T-cell (primary cell): ENCODE measurements at places on chromosomes 11 and 22.
A peak's percentile ranks its signal among the peaks of the same experiment; 100 is the strongest.

DNA sequence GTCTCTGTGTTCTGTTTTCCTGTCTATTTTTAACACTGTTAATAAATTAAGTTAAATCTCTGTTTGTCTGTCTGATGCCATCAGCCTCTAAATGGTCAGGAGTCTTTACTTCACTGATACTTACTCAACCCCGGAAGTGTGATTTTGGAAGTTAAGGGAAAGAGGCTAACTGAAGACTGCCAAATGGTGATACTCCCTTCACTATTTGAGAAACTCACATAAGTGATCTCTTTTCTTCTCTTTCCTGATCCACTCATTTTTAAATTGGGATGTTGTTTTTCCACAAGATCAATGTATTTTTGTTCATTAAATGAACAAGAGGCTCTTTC, 389 bp upstream of the CASP12 start:
- DNase-seq, result no peak

GRCh38 chr11:43681401-43681942, 934 bp downstream of the HSD17B12 start:
- DNase-seq, result no peak

DNA sequence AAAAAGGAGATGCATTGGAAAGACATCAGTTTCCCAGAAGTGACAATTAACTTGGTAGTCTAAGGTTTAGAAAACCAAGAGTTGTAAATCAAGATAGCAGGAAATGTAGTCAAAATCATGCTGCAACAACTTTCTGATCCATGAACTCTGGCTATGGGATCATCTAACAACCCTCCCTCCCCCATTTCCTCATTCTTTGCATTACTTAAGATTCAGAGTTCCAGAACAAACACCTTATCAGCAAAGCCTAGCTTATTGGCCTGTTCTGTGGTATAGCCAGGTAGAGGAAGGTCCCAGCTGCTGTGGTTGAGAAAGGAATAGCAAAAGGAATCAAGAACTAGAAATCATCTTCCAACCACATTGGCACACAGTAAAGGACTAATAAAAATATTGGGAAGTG, 651.1 kb downstream of the METTL15 start:
- DNase-seq, result no peak

GRCh38 chr11:1397146-1397861, 7.6 kb downstream of the BRSK2 start:
- DNase-seq, result no peak

DNA sequence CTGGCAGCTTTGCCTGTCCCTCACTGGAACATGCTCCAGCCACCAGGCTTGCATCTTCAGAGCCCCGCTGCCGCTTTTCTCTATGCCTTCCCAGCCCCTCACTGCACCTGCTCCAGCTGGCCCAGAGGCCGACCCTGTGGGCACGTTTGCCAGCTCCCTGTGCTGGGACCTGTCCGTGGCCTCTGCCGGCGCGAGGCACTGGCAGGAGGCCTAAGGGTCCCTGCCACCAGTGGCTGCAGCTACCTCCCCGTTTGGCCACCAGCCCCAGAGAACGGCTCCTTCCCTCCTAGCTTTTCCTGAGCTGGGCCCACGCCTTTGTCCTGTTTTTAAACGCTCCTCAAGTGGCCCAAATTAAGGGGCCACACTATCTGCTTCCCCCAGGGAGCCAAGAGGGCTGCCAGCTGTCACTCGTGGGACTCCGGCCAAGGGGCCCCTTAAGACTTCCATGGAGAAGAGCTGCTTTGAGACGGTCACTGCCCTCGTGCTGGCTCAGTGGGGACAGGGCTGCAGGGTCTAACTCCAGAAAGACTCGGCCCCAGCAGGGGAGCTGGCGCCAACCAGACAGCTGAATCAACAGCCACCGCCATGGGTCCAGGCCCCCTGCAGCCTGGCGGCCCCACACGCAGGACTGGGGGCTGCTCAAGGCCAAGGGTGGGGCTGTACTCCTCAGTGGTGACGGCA, 24.6 kb upstream of the WNT7B start:
- DNase-seq, result no peak

GRCh38 chr11:33829430-33830141, 55.3 kb upstream of the FBXO3 start:
- peak; percentile 18 for DNase-seq

DNA sequence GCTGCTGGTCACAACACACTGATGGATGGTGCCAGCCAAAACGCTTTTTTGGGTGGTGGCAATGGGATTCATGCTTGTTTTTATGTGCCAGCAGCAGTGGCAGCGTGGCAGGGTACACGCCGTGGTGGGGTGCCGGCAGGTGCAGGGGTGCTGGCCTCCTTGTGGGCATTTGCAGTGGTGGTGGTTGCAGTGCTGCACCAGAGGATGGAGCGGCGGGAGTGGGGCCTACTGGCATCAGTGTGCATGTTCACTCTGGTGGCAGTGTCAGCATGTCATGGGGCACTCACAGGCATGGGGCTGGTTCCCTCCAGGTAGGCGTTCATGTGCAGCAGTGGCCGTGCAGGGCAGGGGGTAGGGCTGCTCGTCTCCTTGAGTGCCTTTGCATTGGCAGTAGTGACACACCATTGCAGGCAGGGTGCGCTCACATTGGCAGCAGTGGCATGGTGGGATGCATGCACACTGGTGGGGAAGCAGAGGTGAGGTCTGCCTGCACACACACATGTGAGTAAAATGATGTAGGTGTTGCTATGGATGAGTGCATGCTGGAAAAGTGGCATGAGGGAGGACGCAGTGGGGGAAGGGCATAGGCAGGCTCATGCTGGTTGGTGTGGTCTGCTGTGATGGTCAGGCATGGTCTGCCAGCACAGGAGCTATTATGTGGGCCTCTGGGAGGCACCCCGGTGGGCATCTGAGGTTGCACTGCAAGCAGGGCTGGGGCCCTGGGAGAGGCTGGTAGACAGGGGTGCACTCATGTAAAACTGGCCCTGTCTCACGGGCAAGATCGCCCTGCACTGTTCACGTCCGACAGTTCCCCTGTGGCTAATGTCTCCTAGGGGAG, 29.9 kb downstream of the CCDC15 start:
- no peak for DNase-seq

DNA sequence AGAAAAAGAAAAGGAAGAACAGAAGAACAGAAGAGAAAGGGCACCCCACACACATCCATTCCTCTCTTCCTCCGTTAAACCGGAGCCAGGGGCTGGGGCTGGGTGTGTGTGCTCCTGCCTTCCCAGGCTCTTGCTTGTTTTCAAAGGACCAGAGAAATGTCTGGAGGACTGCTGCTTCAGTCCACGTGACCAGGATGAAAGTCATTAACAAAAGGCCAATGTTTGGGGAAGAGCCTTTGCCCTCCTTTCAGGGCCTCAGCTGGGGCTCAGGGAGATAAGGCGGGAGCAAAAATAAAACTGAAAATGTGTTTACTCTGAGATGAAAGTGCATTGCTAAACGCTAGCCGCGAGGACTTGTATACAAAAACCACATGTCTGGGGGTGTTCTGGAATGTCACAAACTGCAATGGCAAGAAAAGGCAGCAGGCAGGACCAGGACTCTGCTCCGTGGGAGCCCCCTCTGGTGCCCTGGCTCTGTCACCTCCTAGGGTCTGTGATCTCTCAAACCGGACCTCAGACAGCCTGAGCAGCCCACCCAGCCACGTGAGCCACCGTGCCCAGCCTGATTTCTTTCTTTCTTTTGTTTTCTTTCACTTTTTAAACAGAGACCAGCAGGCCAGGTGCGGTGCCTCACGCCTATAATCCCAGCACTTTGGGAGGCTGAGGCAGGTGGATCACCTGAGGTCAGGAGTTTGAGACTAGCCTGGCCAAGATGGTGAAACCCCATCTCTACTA, 31.6 kb upstream of the MYH9 start:
- no peak for DNase-seq

DNA sequence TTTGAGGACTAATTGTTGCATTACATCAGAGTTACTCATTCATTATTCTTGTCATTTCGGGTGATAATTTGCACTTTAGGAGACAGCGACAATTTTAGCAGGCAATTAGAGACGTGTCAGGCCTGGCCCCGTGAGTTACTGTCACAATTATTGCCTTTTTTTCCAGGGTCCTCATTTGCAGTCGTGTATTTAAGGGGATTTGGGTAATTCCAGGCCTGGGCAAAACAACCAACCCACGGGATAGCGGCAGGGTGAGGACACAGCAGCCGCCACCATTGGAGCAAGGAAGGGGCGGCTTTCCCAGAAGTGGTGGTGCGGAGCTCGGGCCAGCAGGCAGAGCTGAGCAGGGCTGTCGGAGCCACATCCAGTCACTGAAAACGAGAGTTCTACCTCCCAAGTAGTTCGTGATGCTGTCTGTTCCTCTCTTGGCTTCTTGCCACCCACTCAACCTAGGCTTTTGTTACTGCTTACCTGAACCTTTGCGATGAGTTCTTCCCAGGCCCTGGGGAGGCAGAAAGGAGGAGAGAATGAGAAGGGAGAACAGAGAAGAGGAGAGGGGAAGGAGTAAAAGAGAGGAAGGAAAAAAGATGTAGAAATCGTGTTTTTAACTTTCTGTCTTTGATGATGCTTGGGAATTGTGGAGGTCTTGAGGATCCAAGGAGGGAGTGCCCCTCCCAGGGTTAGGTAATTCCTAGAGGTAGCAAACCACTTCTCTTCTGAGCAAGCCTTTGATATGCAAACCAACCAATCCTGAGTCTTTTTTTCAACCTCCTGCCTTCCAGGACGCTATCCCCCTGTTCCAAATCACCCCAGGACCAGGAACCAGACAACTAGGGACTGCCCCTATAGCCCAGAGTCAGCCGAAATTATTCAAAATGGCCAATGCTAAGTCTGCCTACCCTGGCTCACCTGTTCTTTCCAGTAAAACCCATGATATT, 236.1 kb downstream of the MIAT start:
- DNase-seq, result no peak

DNA sequence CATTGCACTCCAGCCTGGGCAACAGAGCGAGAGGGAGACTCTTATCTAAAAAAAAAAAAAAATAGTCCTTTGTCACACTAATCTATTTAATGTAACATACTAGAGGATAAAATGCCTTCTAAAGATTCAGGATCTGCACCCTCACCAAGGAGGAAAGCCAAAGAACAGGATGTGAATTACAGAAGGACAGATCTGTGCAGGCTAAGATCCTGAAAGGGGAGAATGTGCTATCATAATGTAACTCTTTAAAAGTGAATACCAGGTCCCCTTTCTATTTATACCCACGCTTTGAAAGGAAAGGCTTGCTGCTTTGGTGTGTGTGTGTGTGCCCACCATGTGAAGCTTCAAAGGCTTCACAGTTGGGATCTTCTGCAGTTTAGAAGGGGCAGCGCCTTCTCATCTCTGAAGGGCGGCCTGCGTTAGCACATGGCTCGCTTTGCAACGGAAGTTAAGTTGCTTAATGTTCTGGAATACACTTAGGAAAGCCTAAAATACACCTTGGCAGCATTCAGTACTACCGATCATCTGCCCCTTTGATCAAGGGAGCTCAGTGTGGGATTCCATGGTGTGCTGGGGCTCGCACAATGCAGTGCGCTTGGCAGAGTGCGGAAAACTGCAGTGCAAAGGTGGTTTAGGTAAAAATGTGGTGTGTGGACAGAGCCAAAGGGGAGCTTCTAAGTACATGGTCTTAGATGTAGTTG, 6.8 kb downstream of the CECR2 start:
- DNase-seq, result no peak

- DNase-seq, result no peak
Measured at GRCh38 chr11:772429-773390, 4.6 kb downstream of the GATD1 start.

DNA sequence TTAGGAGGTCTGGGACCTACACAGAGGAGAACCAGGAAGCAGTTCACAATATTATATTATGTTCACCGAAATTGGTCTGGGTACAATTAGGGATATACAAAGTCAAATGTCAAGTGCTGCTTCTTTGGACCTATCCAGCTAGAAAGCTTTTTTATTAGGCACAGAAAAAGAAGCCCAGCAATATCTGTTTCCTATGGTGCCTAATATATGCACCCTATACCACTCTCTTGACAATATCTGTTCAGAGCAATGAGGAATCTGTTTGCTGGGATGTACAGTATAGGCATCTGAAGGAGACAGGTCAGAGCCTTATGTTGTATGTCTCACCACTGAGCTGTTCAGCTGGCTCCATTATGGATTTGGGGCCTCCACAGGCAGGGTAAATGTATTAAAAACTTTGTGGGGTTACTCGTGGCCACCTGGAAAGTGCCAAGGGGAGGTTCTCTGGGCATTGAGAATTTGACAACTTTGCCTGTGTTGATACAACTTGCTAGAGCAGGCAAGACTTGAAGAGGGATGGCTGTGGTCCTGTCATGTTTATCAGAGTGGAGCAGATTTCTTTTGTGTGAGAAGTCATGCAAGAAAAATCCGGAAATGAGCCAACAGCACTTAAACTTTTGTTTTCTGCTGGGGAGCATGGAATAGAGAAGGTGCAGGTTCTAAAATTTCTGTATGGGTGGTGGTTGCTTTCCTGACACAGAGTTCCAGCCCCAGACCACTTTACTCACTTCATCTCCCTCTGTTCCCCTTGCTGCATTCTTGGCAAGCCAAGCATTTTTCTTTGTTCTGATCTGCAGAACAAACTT, 10.1 kb downstream of the STIM1 start:
- DNase-seq, result no peak

DNA sequence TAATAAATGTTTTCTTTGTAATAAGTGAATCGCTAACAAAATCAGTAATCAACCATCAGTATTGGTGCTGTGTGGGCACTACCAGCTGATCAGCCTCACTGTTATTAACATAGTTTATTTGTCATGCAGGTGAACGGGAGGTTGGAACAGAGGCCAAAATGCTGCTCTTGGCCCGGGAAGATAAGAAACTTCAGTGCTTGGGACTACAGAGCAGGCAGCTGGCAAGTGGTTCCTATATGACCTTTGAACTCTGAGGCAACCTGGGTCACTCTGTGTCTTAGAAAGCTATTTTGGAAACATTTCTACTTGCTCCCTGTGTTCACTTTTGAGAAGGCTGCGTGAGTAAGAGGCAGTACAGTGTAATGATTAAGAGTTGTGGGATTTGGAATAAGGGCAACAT, 36.5 kb upstream of the DNAJB13 start:
- no peak for DNase-seq

GRCh38 chr22:41382098-41382578, 396 bp downstream of the TEF start:
- DNase-seq, result peak; percentile 37

GRCh38 chr22:26360169-26360885, 68.7 kb upstream of the ASPHD2 start:
- DNase-seq, result peak; percentile 58

GRCh38 chr22:27667121-27667843, 134.3 kb downstream of the MN1 start:
- no peak for DNase-seq

GRCh38 chr22:29388759-29389090, 355 bp upstream of the AP1B1 start:
- no peak for DNase-seq
